ENCODE measurements at places on chromosomes 7 and 10.
A peak's percentile ranks its signal among the peaks of the same experiment; 100 is the strongest.

GRCh38 chr10:105837951-105838350 lies 1196.9 kb downstream of the SORCS3 start:
- peak; percentile 52 for DNase-seq

GRCh38 chr10:133142523-133143199 lies 17.4 kb upstream of the KNDC1 start:
- DNase-seq, result no peak

DNA sequence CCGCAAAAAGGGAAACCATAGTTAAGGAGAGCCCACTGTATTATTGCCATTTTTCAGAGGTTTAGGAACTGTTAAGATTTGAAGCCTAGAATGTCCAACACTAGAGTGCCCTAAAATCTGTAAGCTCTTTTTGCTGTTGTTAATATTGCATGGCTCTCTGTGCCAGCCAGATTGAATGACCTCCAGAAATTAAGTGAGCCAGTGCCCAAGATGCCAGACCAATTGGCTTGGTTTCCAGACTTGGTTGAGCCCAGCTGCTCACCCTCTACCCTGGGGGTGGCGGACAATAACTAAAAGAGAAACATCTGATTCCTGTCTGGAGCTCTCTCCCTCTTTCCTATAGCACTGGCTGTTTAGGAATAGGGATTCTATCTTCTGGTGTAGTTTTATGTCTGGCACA lies 340.1 kb downstream of the PHF14 start:
- peak; percentile 52 for DNase-seq

- DNase-seq, result peak; percentile 62
Measured at GRCh38 chr7:102306916-102307677, 20.4 kb downstream of the SH2B2 start.

GRCh38 chr7:74267756-74268565 lies 13.8 kb upstream of the RFC2 start:
- DNase-seq, result no peak

DNA sequence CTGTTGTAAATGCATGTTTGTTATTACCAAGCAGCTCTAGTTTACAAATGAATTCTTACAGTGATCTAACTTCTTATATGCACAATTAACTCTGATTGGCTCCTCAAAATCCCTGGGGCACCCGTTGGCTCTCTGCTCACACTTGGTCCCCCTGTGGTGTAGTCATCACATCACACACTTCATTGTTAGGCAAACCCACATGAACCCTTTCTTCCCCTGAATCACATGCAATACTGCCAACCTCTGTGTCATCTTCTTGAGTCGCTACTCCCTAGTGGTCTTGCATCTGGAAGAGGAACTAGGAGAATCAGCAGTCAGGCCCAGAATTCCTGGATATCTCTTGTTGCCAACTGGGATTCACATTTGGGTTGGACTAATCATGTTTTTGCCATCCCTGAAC lies 73.1 kb downstream of the CD36 start:
- DNase-seq, result peak; percentile 12

DNA sequence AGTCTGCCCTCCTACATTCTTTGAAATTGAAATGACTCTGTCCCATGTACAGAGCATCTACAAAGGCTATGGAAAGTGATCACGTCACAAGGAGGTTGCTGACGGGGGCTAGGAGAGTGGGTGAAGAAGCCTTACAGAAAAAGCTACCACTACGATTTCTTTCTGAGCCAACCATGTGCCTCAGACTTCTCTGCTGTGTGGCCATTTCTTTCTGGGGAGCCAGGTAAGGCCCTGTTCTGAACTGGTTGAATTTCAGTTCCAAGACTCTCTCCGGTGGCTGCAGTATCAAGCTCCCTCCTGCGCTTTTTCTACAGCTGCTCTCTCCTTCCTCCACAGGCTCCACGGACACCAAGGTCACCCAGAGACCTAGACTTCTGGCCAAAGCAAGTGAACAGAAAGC lies 112.5 kb upstream of the PRSS1 start:
- DNase-seq, result no peak

GRCh38 chr7:28112012-28112411 lies 68.6 kb downstream of the JAZF1 start:
- peak; percentile 79 for DNase-seq

DNA sequence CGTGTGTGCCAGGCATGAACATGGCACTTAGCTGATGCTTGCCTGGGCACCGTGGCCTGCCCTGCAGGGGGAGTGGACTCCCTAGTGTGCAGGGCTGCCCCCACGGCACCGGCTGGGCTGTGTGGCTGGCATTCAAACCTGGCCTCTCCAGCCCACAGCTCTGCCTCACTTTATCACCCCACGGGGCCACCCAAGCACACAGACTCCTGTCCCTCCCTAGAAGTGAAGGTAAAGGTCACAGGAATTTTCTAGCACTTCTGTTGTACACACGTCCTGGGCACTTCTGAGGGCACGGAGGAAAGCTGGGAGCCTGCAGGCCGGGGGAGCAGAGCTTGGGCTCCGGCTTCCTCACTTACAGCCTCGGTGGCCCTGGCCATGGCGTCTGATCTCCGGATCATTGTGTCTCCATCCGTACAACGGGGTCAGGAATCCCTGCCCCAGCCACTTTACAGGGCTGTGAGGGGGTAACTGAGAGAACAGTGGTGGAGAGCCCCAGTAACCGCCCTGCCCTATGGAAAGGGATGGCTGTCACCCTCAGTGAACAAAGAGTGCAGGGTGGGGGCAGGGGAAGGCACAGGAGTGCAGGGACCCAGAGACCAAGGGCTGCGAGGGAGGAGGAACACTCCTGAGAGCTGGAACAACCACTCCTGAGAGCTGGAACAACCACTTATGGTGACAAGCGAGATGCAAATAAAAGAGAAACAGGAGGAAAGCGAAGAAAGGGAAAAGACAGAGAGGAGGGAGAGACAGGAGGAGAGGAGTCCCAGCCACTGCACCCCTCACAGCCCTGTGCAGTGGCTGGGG lies 3.9 kb upstream of the PYROXD2 start:
- DNase-seq, result no peak

- no peak for DNase-seq
Measured at GRCh38 chr10:2494399-2494798, 572.9 kb upstream of the PFKP start.

DNA sequence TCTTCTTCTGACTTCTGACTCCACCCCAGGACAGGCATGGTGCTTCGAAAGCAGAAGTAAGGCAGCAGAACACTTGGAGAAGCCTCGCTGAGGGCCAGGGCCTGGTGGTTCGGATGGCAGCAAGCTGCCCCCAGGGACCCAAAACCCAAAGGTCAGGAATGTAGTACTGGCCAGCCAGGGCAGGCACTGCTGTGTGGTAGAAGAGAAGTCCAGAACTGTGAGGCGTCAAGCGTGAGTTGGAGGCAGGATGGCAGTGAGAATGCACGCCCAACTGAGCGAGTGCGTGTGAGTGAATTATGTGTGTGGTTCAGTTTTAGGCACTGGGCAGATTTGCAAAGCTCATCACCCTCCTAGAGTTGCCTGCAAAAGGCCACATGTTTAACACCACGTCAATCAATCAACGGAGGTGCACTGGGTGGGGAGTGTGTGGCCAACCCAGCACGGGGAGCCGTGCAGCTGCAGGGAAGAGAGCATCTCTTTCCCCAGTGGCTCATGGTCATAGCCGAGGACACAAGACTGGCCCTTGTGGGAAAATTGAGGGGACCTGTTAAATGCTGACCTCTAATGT lies 144.3 kb downstream of the KCNMA1 start:
- DNase-seq, result no peak

GRCh38 chr10:8129438-8129837 lies 75.0 kb downstream of the GATA3 start:
- no peak for DNase-seq

DNA sequence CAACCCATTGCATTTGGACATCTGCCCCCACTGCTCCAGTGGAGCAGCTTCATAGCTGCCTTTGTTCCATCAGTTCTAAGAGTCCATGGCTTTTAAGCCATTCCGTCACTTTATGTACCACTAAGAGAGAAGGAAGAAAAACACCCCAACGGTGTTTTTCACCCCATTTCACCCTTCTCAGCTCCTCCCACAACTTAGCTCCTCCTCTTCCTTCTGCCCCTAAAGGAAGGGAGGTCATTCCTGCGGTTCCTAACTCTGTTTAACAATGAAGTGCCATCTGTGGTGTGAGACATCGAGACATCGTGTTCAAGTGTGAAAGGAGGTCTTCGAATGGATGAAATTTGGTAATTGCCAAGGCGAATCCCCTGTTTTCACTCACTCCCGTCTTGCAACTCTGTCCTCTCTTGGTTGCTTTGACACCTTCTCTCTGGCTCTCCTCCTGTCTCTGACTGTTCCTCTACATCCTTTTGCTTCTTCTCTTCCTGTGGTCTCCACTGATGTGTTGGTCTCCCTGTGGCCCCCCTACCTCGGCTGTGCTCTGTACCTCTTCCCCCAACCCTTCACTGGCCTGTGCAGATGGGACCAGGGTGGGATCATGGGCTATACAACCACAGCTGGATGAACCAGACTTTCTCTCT lies 23.0 kb downstream of the SMKR1 start:
- no peak for DNase-seq

DNA sequence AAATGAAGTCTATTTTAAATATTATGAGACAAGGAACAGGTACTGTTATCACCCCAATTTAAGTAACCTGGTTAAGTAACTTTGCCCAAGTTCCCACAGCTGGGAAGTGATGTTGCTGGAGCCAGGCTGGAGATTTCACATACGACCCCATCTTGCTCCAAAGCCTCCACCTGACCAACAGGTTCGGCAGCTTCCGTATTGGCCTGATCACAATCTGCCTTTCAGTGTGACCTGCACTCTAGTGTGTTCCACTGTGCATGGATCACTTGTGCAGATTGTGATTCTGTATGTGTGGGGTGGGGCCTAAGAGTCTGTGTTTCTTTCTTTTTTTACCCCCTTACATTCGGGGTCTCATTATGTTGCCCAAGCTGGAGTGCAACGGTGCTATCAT lies 66.1 kb downstream of the PRTFDC1 start:
- no peak for DNase-seq

DNA sequence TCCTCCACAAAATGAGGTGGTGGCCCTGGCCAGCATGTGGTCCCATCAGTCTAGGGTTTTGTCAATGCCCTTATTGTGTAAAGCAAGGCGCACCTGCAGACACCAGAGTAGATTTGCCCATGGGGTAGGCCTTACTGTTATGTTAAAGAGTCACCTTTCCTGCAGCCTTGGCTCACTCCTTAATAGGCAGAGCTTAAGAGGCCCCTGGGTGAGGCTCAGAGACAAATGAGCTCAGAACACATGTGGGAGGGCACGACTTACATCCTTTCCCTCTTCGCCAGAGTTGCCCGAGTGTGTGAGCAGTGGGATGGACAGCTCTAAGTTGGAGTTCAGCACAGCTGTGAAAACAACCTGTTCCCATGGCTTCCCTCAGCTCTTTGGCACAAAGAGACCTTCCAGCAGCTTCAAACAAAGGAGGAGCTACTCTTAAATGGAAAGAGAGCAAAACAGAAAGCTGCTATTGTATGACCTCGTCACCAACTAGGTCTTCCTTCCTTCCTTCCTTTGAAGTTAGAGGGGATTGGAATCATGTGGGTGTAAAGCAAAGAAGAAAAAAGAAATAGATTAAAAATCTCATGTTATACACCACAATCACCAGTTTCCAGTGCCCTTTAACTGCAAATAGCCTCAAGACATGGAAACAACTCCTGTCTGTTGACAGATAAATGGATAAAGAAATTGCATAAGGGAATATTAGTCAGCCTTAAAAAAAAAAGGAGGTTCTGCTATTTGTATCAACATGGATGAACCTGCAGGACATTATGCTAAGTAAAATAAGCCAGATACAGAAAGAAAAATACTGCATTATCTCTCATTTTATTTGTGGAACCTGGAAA lies 11.9 kb upstream of the XPNPEP1 start:
- DNase-seq, result peak; percentile 79

- peak; percentile 77 for DNase-seq
Measured at GRCh38 chr10:111598433-111599059, 521.7 kb downstream of the ADRA2A start.

GRCh38 chr7:85669225-85669624 lies 482.4 kb upstream of the SEMA3D start:
- no peak for DNase-seq

DNA sequence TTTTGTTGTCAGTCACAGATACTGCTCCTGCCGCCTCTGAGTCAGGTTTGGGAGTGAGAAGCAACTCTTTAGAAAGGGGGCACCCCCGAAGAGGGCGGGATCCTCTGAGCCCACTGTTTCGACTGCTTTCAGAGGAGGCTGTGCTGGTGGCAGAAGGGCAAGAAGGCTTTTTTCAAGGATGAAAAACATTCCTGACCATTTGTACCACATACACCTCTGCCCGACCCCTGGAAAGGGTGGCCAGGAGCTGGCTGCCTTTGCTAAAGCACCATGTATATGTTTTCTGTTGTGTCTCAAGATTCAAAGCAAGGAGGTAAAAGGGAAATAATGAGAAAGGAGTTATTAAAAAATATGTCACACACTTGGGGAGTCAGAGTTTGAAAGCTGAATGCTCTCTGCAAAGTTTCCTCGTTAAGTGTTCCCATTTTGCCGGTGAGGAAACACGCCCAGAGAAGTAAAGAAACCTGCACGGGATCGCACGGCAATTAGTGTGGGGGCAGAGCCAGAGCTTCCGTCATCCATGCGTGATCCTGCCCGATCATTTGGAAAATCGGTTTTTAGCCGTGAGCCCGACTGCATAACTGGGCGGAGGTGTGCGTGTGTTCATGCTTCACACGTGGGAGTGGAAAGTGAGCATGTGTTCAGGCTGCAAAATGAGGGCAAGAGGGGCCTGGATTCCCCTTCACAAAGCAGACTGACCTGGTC lies 163.2 kb downstream of the ADAM12 start:
- no peak for DNase-seq

DNA sequence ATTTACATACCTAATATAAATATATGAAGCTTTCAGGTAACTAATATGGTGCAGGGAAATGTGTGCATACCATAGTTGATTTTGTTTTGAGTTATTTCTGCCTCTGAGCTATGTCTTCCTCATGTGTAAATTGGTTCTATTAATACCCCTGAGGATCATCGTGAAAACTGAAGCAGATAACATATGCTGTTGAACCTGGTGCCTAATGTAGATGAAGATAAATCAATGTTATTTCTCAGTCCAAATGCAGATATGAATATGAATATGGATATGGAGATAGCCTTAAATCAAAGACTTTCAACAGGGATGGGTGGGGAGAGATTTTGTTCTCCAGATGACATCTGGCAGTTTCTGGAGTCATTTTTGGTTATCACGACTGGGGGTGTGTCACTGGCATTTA lies 122.3 kb upstream of the ANKRD30A start:
- DNase-seq, result no peak

DNA sequence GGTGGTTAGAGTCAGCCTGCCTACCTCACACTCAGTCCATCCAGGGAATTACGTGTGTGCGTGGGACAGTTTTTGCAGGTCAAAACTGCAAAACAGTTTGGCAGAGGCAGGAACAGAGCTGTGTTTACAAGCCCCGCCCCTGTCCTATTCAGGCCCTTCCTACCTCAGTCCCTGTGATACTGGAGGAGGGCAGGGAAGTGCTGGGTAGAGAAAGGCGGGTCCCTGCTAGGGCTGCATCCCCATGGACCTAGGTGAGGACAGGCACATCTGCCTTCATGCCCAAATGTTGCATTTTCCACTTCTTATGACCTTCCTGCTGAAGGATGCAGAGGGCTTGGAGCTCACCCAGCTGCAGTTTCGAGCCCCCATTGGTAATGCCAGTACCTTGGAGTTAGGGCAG lies 25.1 kb downstream of the SBDS start:
- no peak for DNase-seq

GRCh38 chr7:24709585-24710360 lies 47.5 kb downstream of the GSDME start:
- DNase-seq, result no peak

Measured in tongue (tissue), 3 donors.